ENCODE measurements at places on chromosomes 1 and 21. TPM values are rescaled to one million over a fixed set of nuclear protein-coding genes. Genes with fewer than 3 reads are reported as not detected.

DNA sequence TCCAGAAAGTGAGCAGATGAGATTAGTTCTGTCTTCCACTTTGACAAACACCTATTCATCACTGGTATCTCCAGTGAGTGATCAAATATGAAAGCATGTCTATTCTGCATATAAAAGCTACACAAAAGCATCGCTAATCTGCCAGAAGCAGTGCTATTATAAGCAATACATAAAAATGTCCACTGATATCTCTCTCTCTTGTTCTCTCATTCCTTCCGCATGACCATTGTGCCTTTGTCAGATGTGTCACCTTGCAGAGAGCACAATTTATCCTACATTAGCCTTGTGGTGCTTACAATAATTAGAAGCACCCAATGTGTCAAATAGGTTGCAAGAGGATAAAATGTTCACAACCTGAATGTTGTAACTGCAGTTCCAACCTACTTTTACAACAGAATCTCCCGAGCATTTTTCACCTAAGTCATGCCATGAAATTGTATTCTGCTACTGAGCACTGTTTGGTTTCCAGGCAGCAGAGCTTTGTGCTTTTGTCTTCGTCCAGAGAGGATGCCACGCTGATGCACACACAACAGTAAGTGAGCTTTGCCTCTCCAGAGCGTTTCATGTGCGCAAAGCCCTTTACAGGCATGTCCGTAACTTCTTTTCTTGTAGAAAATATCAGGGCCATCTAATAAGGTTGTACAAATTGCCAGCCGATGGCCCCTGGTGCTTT lies 198.7 kb upstream of the PLD5 start:
- no peaks in the 10 kb centered on the region for H3K4me1 ChIP-seq
- no peak overlapping the region for H3K27ac ChIP-seq
- no peak for DNase-seq

NUDT4B gene
- total RNA-seq: 1.3 TPM

GRCh38 chr1:189496768-189497167 lies 980.9 kb downstream of the BRINP3 start:
- no peak for DNase-seq
- H3K36me3 ChIP-seq: no peaks in the 10 kb centered on the region
- H3K27me3 ChIP-seq: no peaks in the 10 kb centered on the region
- H3K27ac ChIP-seq: no peak overlapping the region
- no peak overlapping the region for H3K4me3 ChIP-seq
- H3K4me1 ChIP-seq: no peaks in the 10 kb centered on the region

KRTAP7-1 gene
- not detected for total RNA-seq

GJA4 gene
- total RNA-seq: 22.6 TPM

DNA sequence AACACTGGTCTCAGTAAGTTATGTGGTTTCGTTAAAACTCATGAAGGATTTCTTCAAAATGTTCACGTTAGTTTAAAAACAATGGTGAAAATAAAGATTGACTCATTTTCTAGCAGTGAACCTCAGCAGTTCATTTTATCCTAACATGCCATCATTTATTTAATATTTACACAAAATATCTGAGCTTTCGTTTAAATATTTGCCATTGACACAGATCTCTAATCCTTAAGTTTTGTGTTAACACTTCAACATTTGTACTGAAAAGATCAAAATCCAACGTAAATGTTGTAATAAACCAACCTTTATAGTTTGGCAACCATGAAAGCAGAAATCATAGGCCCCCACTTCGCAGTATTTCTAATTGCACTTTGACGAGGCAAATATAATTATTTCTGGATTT lies 1129.5 kb downstream of the PLA2G4A start:
- H3K4me1 ChIP-seq: no peaks in the 10 kb centered on the region
- DNase-seq: peak; percentile 7
- H3K4me3 ChIP-seq: no peak overlapping the region

- H3K4me1 ChIP-seq: no peaks in the 10 kb centered on the region
- H3K4me3 ChIP-seq: no peak overlapping the region
- no peak for DNase-seq
- no peak overlapping the region for H3K27ac ChIP-seq
- no peaks in the 10 kb centered on the region for H3K36me3 ChIP-seq
- H3K27me3 ChIP-seq: no peaks in the 10 kb centered on the region
Observed at GRCh38 chr21:33155422-33155821, 74.3 kb upstream of the IFNAR2 start.

DNA sequence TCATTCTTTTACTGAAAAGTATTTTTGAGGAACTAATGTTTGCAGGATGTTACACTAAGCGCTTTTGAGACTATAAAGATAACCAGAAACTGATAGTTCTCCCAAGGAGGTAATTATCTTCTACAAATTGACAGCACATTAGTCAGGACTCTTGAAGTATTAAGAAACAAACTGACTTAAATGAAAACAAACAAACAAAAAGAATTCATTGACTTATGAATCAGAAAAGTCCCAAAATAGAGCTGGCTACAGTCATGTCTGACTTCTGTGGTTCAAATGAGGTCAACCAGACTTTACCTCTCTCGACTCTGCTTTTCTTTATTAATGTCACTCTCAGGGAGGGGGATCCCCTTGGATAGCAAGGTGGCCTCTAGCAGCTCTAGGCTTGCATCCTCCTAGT lies 296.8 kb downstream of the TPR start:
- H3K36me3 ChIP-seq: no peaks in the 10 kb centered on the region
- no peak overlapping the region for H3K27ac ChIP-seq
- DNase-seq: no peak
- H3K4me1 ChIP-seq: no peaks in the 10 kb centered on the region
- H3K27me3 ChIP-seq: no peaks in the 10 kb centered on the region

- H3K36me3 ChIP-seq: peaks cover 11% of the 10 kb centered on the region
- DNase-seq: no peak
- H3K4me1 ChIP-seq: peaks cover 18% of the 10 kb centered on the region
- H3K4me3 ChIP-seq: no peak overlapping the region
- no peaks in the 10 kb centered on the region for H3K27me3 ChIP-seq
Observed at GRCh38 chr1:168243636-168244212, 17.9 kb downstream of the SFT2D2 start.

DNA sequence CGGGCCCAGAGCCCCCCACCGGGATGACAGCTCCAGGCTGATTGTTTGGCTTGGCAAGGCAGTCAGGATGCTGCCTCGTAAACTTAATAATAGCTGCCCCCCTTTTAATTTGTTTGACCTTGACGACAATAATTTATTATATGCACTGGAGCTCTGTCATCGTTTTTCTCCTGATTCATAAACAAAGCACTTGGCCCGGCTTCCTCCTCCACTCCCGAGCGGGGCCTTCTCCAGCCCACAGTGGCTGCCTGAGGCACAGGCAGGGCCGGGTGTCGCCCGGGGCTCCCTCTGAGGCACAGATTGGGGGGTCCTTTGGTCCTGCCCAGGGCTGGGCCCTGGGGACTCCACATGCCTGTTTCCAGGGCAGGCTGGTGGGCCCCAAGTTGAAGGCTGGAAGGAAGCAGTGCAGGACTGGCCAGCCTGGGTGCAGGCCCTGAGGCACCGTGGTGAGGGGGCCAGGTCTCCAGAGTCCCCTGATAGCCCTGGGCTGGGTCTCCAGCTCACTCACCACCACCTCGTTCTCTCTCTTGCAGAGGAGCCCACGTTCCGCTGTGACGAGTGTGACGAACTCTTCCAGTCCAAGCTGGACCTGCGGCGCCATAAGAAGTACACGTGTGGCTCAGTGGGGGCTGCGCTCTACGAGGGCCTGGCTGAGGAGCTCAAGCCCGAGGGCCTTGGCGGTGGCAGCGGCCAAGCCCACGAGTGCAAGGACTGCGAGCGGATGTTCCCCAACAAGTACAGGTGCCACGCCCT lies 52.0 kb upstream of the ARHGEF16 start:
- H3K36me3 ChIP-seq: no peaks in the 10 kb centered on the region
- DNase-seq: peak; percentile 68
- no peaks in the 10 kb centered on the region for H3K27me3 ChIP-seq
- H3K27ac ChIP-seq: no peak overlapping the region

- DNase-seq: no peak
- H3K36me3 ChIP-seq: no peaks in the 10 kb centered on the region
- H3K4me1 ChIP-seq: no peaks in the 10 kb centered on the region
- H3K27me3 ChIP-seq: no peaks in the 10 kb centered on the region
- no peak overlapping the region for H3K27ac ChIP-seq
- H3K4me3 ChIP-seq: no peak overlapping the region
Observed at GRCh38 chr1:157691285-157691920, 9.2 kb downstream of the FCRL3 start.

DNA sequence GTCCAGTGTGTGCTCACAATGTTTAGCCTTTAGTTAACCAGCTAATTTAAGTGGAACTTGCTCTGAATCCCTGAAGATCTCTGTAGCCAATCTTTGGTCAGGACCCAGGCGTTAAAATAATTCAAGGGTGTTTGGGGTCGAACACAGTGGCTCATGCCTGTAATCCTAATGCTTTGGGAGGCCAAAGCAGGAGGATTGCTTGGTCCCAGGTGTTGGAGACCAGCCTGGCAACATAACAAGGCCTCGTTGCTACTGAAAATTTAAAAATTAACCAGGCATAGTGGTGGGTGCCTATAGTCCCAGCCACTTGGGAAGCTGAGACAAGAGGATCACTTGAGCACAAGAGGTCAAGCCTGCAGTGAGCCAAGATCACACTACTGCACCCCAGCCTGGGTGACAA lies 94.3 kb downstream of the ITSN1 start:
- no peak for DNase-seq
- H3K4me1 ChIP-seq: no peaks in the 10 kb centered on the region
- H3K27ac ChIP-seq: no peak overlapping the region
- no peaks in the 10 kb centered on the region for H3K27me3 ChIP-seq
- H3K36me3 ChIP-seq: no peaks in the 10 kb centered on the region

DNA sequence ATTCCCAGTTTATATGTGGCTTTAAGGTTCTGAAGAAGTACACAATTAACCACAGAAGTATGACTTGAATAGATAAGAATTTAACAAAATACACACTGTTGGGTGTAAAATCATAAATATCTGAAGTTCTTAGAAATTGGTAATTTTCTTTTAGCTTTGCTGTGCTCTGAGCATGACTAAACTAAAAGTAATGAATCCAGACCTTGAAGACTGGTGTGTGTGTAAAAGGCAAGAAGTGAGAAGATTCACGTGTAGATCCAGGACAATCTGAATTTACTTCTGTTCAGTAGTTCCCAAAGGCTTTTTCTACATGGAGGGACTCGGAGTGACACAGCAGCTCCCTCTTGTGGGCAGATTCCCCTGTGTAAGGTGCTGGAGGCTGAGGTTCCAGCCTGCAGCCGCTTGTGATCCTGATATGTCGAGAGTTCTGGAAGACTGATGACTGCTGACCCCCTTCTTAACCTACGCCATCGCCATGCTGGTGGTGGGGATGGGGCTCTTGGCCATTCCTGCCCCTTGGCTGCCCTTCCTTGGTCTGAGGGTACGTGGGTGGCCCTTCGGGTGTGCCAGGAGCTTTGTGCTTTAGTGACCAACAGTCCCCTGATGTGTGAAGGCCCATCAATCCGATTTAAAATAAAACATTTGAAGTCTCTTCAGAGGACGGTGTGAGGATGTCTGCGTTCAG lies 62.7 kb downstream of the ADARB1 start:
- no peak overlapping the region for H3K4me3 ChIP-seq
- no peaks in the 10 kb centered on the region for H3K4me1 ChIP-seq
- H3K27ac ChIP-seq: no peak overlapping the region

NMNAT2 gene
- 0.88 TPM for total RNA-seq

DNA sequence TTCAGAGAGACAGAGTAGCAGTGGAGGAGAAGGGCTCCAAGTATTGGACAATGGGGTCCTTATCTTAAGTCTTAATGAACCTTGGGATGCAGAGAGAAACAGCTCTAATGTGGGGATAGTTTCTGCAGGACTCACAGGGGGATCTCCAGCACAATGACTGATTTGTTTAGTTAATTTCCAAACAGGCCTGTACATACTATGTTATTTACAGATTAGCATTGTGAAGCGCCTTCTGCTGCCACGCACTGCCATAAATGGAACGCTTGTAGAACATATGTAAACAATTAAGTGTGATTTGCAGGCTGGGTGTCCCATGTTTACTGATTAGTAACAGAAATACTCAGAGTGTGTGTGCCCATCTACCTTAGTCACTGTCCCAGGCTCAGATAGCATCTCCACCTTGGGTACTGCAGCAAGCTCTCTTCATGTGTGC lies 56.1 kb downstream of the NTPCR start:
- peaks cover 3% of the 10 kb centered on the region for H3K4me1 ChIP-seq
- H3K27me3 ChIP-seq: no peaks in the 10 kb centered on the region
- DNase-seq: no peak

DNA sequence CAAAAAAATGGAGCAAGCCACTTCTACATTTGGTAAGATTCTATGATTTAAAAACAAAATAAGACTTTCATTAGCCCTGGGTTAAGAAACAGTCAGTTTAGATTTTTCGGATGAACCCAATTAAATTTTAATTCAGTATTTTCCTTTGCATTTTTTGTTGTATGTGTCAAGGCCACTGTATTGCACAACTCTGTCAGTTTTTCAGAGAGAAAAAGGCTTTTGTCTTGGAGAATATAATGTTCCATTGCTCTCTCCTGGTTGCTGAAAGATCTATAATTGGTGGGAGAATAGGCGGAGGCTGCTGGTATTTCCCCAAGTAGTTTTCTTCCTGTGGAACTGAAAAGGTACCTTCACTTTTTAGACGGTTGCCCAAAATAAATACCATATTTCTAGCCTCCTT lies 84.6 kb downstream of the NEGR1 start:
- H3K4me3 ChIP-seq: no peak overlapping the region
- no peak for DNase-seq
- no peaks in the 10 kb centered on the region for H3K36me3 ChIP-seq
- no peaks in the 10 kb centered on the region for H3K27me3 ChIP-seq

MROH9 gene
- total RNA-seq: 3.5 TPM

- H3K36me3 ChIP-seq: no peaks in the 10 kb centered on the region
- no peaks in the 10 kb centered on the region for H3K27me3 ChIP-seq
- peak within 1 kb of the TSS; percentile 56 for H3K27ac ChIP-seq
Observed at GRCh38 chr21:30480145-30480544, at the start of gene KRTAP19-1. Gene KRTAP19-1 (minus strand): TSS chr21:30480367. CDS start chr21:30480317, 50 bp downstream.

- H3K36me3 ChIP-seq: no peaks in the 10 kb centered on the region
- no peaks in the 10 kb centered on the region for H3K27me3 ChIP-seq
- no peaks in the 10 kb centered on the region for H3K4me1 ChIP-seq
- H3K4me3 ChIP-seq: no peak overlapping the region
- no peak overlapping the region for H3K27ac ChIP-seq
- no peak for DNase-seq
Observed at GRCh38 chr1:210688512-210689234, 360.0 kb downstream of the HHAT start.

DNA sequence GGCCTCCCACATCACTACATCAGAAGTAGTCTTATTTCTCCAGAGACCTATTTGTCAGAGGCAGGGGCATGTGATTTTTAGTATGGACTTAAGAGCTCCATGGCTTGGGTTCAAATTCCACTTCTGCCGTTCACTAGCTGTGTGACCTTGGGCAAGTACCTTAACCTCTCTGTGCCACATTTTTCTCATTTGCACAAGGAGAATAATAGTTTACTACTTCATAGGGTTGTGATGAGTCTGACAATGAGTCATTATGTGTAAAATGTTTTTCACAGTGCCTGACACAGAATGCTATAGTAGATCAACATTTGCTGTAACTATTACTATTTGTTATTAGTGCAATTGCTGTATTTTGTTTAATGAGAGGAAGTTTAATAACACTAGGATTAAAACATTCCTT lies 200.6 kb downstream of the PRDM2 start:
- peaks cover 5% of the 10 kb centered on the region for H3K27me3 ChIP-seq
- H3K4me3 ChIP-seq: no peak overlapping the region
- no peak for DNase-seq
- no peak overlapping the region for H3K27ac ChIP-seq
- no peaks in the 10 kb centered on the region for H3K36me3 ChIP-seq

RGS8 gene
- total RNA-seq: not detected

CACNA1S gene
- total RNA-seq: 0.20 TPM

- peak overlapping the region; percentile 54 for H3K27ac ChIP-seq
- no peak overlapping the region for H3K4me3 ChIP-seq
- peak; percentile 34 for DNase-seq
- H3K4me1 ChIP-seq: peaks cover 10% of the 10 kb centered on the region
Observed at GRCh38 chr1:10639775-10640578, 156.5 kb downstream of the CASZ1 start.

Measured in lung (tissue), 17 donors.